NCI-H2029 (cell line): ENCODE measurements at places on chromosomes 4 and X.

- DNase-seq: no peak
Measured at GRCh38 chrX:16610121-16610621, 39.8 kb upstream of the S100G start.

GRCh38 chrX:24215272-24215671 lies 65.7 kb downstream of the ZFX start:
- no peak for DNase-seq

- DNase-seq: no peak
Measured at GRCh38 chr4:185092535-185093197, 50.4 kb upstream of the SLC25A4 start.

DNA sequence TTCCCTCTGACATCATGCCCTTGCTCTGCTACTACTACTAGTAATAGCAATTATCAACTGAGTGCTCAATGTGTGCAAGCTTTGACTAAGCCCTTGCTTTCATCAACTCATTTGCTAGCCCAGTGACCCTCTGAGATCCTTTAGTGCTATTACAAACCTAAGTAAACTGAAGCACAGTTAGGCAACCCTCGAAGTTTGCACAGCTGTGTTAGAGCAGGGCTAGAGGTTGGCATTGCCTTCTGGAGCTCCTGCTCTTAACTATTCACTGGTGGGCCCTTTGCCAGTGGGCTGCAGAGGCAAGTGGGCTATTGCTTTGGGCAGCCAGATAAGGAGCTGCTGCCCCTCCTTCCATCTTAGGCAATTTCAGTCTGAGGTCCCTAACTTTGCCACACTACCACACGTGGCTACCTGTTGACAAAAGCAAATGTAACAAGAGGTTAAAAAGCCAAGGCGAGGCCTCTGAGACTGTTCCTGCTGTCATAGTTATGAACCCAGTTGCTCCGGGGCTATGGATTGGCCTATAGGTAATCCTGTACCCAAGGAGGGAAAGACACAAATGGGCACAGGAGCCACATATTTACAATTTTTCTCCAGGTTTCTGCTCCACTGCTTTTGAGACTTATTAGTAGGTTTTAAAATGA lies 41.5 kb upstream of the ANKRD50 start:
- peak; percentile 79 for DNase-seq

DNA sequence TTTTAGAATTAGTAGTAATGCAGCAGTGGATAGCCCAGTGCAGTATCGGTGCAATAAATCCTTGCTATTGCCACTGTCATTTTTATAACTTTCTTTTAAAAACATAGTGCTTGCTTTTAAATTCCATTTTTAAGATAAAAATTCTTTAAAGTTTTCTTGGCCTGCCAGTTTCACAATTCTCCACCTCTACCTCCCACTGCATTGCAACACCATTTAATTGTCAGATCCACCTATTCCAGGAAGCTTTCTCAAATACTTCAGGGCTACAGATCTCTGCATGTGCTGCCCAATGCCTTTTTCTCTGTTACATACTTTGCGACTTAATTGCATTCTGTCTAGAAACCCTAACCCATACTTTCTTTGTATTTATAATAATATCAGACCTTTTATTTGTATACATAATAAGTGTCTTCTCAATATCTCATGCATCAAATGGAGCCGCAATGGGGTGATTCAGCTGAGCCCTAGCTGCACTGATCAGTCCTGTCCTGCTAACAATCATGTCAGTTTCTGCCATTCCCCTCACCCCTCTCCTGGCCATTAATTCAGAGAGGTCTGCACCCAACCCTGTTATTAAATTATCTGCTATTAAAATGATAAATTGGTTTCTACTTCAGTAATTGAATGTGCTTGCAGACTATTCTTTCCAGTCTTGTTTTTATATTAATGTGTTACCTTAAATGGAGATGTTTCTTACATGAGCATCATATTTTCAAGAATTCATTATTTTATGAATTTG lies 193.1 kb downstream of the SLIT2 start:
- DNase-seq: no peak

- DNase-seq: peak; percentile 95
Measured at GRCh38 chr4:139875411-139875825, 209.8 kb downstream of the MGST2 start.

GRCh38 chrX:46754586-46755061 lies 4.3 kb downstream of the SLC9A7 start:
- DNase-seq: no peak

GRCh38 chr4:103359900-103360299 lies 161.8 kb upstream of the CENPE start:
- DNase-seq: no peak

DNA sequence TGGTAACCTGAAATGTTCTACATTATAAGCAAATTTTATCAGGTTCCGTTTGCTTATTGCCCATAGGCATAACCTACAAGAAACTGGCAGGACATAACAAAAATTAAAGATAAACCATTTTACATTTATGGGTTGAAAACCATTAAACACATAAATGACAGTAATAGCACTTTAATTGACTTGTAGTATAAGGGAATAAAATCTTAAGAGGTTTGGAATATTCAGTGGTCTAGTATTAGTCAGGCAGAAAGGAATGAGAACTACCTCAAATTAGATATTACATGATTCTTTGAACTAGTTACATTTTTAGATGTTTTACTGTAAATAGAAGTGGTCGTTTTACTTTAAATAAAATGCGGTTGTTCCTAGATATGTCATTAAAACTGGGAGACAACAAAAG lies 111.9 kb downstream of the ADAMTS3 start:
- no peak for DNase-seq

DNA sequence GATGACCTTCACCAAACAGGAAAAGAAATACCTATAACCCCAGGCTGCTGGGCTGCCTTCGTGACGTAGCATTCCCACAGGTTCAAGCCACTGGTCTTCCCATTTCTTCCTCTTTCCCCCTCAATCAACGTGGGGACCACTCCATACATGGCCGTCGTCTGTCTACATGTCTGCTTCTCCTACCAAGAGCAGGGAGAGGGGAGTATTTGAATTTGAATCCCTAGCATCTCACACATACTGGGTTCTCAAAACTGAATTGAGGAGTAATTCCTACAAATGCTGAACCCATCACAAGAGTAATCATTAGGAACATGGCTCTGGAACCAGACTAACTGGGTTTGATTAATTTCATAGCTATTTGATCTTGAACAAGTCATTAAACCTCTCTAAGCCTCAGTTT lies 17.3 kb downstream of the GPC3 start:
- no peak for DNase-seq

DNA sequence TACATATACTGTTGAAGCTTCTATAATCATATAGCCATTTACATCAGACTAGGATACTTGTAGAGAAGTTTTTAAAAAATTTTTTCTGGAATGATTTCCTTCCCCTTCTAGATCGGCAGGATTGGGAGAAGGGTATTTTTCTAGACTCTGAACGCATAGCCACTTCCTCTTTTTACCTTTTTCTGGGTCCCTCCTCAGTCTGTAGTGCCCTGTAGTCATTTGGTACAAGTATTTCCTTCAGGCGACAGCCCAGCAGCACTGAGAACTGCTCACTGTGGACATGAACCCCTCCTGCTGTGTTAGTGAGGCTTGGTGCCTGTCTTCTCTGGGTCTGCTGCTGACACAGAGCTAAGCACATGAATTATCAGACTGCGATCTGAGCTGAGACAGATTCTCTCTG lies 255.4 kb downstream of the ARHGAP10 start:
- DNase-seq: no peak

- DNase-seq: no peak
Measured at GRCh38 chrX:134753718-134754008, 95.4 kb upstream of the PLAC1 start.

DNA sequence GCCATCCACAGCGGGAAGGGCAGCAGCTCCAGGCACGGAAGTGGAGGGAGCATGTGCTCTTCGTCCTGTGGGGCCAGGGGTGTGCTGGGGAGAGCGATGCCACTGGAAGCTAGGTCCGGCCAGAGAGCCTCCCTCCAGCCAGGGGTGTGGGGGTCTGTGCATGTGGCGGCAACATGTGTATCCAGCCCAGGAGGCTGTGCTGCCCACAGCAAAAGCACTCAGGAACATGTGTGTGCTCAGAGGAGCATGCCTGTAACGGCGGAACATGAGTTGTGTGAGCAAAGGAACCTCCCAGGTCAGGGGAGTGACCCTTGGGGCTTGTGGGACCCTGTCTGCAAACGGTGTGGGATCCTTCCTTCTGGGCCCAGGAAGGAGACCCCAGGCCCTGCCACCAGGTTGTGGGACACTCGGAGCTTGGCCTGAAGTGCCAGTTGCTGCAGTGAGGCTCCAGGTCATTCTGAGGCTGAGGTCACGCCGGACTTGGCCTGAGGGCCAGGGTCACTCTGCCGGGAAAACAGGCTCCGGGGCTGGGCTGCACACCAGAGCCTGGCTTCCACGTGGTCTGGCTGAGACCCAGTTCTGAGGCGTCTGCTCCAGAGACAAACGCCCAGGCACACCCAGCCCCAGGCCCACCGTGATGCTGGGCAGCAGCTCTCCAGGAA lies 37.2 kb downstream of the CPLX1 start:
- no peak for DNase-seq

- DNase-seq: no peak
Measured at GRCh38 chr4:128308986-128309385, 21.4 kb upstream of the PGRMC2 start.

DNA sequence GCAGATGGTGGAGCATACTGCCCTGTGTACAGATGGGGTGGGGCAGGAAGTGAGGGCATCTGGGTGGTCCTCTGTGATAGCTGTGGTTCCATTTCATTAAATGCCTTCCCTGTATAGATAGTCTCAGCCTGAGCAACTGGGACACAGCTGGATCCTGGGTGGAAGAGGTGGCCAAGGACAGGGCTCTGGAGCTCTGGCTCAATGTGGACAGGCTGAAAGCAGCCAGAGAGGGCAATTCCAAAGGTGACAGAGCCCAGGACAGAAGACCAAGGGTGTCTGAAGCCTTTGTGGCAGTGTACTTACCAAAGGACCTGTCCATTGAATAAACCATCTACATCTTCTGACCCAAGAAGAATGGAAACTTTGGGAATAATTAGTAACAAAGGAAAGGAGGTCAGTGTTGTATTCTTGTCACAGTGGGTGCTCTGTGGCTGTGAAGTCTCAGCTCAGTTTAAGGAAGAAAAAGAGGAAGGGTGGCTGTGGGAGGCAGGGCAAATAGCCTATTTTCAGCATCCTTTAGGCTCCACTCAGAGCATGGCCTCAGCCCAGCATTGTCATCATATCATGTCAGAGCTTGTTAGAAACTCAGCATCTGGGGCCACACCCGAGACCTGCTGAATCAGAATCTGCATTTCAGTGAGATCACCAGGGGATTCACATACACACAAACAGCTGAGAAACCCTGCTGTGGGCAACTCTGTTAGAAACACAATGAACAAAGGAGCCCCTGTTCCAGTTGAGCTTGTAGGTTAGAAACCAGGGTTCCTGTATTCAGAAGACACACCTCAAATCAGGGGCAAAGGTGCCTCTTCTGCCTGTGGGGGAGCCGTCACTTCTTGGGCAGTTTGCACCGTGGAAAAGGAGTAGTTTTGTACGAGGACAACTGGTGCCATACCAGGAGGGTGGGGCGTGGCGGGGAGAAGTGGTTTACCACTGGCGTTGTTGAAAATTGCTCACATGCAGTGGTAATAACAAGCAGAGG lies 168.6 kb downstream of the PTTG2 start:
- DNase-seq: no peak

DNA sequence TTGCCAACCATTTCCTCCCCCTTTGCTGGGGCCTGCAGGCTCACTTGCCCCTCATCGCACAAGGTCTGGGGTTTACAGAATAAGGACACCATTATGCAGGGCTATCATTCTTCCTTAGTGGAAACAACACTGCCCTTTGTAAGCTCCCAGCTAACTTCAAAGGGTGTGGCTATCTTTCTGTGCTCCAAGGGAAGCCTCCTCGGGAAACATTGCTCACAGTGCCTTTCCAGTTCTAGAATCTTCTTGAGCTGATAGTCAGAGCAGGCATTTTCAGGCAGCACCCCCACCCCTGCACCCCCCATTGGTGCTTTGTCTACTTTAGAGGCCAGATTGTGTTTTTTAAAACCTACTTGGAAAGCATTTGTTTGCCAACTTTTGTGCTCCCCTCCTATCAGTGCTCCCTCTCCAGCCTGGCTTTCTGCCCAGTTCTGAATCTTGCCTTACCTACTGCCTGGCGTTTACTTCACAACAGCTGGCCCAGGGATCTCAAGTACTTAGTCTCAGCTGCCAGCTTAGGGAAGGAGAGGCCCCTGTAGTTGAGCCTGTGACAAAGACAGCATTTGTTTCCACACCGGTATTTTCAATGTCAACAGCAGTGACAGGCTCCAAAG lies 53.5 kb downstream of the PLAC1 start:
- DNase-seq: peak; percentile 24

- DNase-seq: no peak
Measured at GRCh38 chr4:4647041-4647440, 105.2 kb upstream of the STX18 start.

DNA sequence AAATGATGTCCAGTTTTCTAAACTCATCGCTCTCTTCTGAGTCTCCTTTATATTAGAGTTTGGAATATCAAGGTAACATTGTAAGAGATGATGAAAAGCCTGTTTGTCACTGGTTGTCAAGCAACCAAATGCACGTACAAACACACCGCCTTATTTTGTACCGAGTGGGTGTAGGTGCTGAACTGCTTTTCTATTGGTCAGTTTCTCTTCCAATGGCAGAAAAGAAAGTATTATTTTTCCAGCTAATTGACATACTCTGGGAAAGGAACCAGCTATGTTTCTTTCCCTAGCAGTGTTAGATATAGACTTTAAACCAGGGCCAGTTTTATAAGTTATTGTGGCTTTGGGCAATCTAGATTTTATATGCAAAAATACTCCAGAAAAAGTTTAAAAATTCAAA lies 6.6 kb upstream of the PPM1K start:
- no peak for DNase-seq

DNA sequence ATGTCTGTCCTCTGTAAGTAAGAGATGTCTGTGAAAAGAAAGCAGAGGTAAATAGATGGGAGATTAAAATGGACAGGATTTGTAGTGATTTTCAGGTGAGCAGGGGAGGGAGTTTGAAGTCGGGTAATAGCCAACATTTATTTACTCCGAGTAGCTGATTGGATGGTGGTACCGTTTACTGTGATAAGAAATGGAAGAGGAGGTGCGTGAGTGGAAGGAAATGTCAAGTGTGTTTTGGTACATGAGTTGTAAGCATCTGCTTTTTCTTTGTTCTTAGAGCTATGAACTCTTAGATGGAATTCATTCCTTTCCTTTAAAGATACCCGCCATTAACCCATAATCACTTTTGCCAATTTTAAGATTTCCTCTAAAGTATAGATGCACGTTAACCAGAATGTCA lies 45.5 kb downstream of the SGMS2 start:
- DNase-seq: no peak

- DNase-seq: no peak
Measured at GRCh38 chr4:3040452-3041191, 33.7 kb downstream of the HTT-AS start.

DNA sequence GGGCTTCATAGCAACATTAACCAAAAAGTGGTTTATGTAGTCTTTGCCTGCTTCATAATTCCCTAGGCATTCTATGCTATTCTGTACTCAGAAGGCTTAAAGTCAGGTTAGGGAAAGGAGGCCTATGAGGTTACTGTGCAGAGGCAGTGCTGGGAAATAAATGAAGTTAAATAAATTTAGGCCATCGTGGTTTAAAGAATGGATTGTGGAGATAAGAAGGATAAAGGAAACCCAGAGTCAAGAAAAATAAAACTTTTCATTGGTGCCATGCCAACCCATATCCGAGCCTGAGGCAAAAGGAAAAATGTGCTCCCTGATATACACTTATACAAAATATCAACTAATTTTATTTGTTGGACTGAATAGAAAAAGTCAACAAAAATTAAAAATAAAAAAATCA lies 70.2 kb downstream of the AR start:
- DNase-seq: no peak
